ENCODE measurements at places on chromosomes 3 and 15.

DNA sequence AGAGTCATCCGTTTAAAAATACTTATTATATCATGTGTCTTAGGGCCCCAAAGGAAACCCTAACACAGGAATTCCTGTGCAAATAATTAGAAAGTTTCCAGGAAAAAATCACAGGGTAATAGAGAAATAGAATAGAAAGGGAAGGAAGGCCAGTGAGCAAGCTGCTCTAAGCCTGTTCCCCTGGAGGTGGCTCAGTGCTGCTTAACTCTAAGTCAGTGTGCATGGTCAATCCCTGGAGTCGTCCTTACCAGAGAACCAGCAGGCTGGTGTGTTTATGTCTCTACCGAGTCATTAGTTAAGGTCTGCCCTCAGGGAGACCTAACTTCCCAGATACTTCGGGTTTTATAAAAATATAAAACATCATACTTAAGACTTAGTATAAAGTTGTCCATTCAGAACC lies 21.0 kb upstream of the MCF2L2 start:
- no peak for DNase-seq

DNA sequence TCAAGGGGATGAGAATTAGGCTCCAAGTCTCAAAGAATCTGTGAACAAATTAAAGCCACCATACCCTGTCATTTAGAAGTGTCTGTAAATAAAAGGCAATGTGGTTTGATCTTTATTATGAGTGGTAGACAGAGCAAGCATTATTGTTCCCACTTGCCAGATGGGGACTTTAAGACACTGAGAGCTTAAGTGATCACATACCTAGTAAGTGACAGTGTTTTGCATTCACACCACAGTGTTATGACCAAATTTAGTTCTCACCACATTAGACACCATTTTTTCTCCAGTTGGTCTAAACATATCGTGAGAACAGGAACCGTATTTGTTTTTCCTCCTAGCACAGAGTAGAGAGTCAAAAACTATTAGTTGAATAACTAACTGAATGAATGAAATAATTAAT lies 13.2 kb upstream of the ZBED2 start:
- DNase-seq = no peak

DNA sequence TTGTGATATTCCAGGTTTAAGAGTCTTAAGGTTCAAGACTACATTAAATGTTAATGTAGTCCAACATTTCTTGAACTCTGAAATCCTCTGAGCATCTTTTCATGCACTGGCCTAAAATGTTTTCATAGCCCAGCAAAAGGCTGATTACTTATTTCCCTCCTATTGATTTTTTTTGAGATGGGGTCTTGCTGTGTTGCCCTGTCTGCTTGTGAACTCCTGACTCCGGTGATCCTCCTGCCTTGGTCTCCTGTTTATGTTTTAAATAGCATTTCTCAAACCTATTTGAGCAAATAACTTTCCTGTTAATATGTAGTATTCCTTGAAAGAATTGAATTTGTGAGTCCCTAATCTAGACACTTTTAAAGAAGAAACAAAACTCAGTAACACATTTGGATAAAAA lies 133.5 kb downstream of the IGF1R start:
- no peak for DNase-seq

GRCh38 chr3:157856078-157856939 lies 249.9 kb downstream of the SHOX2 start:
- no peak for DNase-seq

DNA sequence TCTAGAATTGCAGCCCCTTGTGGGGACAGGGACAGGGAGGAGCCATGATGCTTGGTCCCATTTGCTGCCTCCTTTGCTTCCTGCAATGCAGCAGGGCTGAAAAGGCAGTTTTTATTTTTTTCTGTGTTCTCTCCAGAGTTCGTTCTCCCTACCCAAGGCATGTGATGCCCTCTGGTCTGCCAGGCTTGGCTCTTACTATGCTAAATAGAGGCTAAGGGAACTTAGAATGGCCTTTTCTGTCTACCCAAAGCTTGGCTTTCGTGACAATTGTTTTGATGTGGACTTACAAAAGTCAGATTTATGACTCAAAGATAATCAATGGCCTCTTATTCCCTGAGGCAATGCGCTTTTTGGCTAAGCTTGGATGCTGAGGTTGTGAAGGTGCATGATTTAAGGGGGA lies 293.3 kb upstream of the TBL1XR1 start:
- DNase-seq = no peak

- no peak for DNase-seq
Observed at GRCh38 chr3:31610700-31611275, 78.1 kb downstream of the STT3B start.

DNA sequence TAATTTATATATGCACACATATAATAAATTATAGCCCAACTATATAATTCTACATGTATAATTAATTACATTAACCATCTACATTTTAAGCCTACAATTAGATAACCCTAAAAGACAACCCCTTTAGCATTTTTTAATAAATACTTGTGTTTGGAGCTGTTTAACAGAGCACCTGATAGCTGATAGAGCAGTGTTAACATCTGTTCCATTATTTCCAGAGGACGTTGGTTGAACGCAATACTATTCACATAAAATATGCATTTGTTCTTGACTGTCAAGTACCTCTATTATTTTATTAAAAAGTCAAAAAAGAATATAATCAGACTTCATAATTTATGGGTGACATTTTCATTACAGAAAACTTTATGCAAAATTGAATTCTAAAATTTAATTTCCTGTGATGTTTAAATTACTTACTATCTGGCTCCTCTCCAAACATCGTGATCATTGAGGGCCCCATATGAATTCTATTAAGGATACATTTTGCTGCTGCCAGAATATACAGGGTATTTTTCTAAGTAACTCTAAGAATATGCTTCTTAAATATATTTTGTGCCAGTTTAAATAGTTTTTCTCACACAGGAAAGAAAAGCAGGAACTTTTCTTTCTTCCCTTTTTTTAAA lies 234.3 kb downstream of the SHOX2 start:
- DNase-seq = no peak

GRCh38 chr15:86178845-86179244 lies 99.2 kb downstream of the AGBL1 start:
- no peak for DNase-seq

- no peak for DNase-seq
Observed at GRCh38 chr3:137035631-137036030, 77.8 kb downstream of the IL20RB start.

DNA sequence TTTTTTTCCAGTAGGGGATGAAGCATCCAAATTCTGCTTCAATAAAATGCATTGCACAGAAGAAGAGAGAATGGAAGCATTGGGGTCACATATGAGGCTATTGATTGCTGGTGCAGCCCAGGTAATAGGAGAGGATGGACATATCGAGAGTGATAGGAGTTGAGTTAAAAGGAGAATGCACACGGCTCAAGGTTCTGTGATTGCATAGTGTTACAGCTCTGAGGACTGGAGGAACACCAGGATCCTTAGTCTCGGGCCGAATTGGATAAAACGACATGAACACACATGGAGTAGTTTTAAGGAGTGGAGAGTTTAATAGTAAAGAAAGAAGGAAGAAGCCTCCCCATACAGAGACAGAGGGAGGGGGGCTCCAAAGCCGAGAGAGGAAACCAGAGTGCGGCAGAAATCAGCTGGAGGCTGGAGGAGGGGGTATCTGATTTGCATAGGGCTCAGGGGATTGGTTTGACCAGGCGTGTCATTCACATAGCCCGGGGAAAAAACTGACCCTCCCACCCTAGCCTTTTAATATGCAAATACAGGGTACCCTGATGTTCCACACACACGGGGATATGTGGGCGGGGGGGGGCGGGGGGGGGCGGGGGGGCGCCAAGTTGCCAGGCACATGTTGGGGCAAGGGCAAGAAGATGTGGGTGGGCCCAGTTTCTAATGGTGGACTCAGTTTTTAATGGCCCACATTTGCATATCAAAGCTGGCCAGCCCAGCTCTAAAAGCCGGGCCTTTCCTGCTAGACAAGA lies 156.9 kb downstream of the AGBL1 start:
- DNase-seq = no peak
